ENCODE measurements at places on chromosomes 11 and 22.

DNA sequence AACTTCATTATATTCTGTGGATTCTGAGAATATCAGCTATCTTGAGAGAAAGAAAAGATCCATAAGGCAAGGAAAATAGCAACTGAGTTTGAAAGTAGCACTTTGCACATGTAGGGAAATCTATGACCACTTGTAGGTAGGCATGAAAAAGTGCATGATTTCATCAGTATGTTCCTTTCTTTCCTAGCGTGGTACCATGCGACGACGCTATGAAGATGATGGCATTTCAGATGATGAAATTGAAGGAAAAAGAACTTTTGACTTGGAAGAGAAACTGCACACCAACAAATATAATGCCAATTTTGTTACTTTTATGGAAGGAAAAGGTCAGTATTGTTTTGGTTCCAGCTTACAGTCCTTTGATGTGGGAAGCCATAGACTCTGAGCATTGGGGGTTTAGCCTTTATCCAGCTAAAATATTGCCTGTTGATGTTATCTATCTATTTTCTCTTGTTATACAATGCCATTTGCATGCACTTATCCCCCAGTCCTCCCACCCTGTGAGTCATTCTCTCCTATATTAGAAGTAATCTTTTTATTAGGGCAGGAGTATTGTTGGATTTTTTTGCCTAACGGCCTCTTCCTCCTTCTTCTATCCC lies 60.9 kb downstream of the KDM2A start:
- no peak for DNase-seq

GRCh38 chr11:18105086-18105801 lies 638 bp downstream of the SAAL1 start:
- DNase-seq = peak; percentile 13

DNA sequence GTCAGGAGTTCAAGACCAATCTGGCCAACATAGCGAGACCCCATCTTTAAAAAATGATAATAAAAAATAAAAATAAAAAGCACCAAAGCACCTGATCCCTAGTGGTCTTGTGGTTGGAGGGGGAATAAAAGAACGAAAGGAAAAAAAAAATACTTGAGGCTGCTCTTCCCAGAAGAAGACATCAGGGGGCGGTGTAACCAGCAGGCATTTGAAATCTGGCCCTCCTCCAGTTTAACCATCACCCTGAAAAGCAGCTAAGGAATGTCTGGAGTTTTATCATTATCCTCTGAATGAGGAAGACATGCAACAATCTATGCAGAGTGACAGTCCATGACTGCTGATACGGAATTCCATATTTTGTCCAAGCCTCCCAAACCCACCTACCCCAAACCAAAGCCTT lies 5.6 kb upstream of the KCTD17 start:
- DNase-seq = no peak

DNA sequence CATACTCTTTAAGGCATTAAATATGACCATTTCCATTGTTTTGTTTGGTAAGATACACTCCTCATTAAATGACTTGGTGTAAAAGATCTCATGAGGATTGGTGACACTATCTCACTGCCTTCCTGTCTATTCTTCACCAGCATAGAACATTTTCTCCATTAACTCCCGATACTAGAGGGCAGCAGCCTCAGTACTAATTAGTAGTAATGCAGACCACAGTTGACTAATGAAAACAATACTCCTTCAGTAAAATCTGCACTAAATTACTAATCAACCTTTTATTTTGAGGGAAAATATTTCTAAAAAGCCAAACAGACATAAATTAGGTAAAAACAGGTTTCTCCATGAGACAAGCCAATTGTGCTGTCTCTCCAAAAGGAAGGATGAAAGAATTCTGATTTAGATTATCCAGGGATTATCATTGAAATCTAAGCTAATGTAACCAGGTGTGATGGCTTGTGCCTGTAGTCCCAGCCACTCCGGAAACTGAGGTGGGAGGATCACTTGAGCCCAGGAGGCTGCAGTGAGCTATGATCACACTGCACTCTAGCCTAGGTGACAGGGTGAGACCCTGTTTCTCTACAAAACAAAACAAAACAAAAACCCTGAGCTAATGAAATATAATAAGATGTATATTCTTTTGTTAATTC lies 9.4 kb downstream of the PGM2L1 start:
- peak; percentile 66 for DNase-seq

DNA sequence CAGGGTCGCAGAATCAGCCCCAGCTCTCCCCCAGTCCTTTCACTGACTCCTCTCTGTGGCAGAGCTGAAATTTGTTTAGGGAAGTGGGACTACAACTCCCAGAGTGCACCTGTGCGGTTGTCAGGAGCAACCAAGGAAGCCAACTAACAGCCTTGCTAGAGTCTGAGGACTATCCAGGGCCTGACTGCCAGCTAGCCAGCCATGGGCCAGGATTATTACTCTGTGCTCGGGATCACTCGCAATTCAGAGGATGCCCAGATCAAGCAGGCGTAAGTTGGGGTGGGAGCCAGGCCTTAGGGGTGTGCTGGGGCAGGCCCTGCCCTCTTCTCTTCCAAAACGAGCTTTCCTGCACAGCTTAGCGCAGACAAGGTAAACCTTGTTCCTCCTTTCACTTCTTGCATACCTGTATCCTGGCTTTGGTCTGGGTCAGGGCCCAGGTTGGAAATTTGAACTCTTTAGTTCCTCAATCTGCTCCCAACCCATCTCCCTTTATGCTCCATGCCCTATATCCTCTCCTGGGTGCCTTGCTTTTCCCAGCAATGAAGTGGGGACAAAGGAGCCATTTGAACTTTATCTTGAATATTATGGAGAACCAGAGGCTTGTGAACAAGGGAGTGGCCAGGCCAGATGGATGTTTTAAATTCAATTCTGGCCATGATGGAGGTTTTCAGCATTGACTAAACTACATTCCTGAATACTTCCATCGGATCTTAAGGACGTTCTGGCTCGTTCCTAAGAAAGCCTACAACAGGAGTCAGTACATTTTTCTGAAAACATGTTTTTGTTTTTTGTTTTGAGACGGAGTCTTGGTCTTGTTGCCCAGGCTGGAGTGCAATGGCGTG lies at the start of gene DNAJB13:
TSS of gene DNAJB13 (plus strand) at position 158 of the 842 bp plus-strand sequence. CDS start at position 202, 44 bp downstream.
- DNase-seq = peak; percentile 35

- DNase-seq = no peak
Measured at GRCh38 chr22:49567899-49568750, 259.5 kb downstream of the BRD1 start.

Measured in DND-41 (cell line).